Kidney (tissue), 22 donors: ENCODE measurements at places on chromosomes 6 and 20. TPM values are rescaled to one million over a fixed set of nuclear protein-coding genes. Genes with fewer than 3 reads are reported as not detected.

GRCh38 chr6:4936681-4937041, 67.2 kb downstream of the RPP40 start:
- no peaks in the 10 kb centered on the region for H3K4me1 ChIP-seq
- no peaks in the 10 kb centered on the region for H3K36me3 ChIP-seq
- H3K27me3 ChIP-seq = no peaks in the 10 kb centered on the region
- no peak overlapping the region for H3K4me3 ChIP-seq

DNA sequence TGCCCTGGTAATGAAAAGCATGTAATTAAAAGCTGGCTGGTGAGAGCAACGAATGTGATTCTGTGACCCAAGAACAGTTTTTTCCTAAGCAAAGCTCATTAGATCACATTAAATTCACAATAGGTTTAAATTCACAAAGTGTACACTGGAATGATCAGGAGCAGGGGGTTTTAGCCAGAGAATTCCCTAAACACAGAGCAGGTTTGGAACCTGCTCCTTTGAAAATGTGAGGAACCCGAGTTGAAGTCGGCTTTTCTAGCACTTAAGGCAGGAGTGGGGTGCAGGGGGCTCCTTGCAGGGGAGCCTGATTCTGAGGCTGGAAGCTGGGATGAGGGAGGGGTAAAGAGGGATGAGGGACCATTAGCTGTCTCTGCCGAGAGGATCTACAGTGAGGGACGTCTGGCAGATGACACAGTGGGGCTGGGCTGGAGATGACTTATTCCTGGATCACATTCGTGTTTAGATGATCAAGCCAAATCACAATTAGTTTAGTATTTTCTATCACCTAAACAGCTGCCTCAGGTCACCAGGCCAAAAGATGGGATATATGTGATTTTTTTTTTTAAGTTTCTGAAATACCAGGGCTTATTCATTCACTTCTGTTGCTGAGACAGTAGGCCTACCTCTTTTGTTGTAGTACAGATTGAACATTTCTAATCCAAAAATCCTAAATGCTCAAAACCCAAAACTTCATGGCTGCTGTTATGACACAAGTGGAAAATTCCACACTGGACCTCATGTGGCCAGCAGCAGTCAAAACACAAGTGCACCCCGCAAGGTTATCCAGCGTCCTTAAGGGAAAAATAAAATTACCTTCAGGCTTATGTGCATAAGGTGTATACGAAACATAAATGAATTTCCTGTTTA, 93.1 kb upstream of the HIVEP1 start:
- H3K4me3 ChIP-seq = no peak overlapping the region
- H3K36me3 ChIP-seq = no peaks in the 10 kb centered on the region
- H3K27me3 ChIP-seq = no peaks in the 10 kb centered on the region
- H3K27ac ChIP-seq = no peak overlapping the region
- no peaks in the 10 kb centered on the region for H3K4me1 ChIP-seq
- no peak for DNase-seq

DNA sequence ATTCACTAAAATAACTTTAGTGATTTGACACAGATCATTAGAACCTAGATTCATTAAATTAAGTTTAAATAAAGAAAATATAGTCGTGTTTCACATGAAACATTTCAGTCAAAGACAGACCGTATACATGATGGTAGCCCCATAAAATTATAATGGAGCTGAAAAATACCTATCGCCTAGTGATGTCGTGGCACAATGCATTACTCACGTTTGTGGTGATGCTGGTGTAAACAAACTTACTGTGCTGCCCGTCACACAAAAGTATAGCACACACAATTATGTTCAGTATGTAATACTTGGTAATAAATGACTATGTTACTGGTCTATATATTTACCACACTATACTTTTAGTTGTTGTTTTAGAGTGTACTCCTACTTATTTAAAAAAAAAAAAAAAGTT, 17.3 kb downstream of the DST start:
- no peaks in the 10 kb centered on the region for H3K27me3 ChIP-seq
- no peaks in the 10 kb centered on the region for H3K36me3 ChIP-seq
- no peak overlapping the region for H3K27ac ChIP-seq
- no peak for DNase-seq
- no peak overlapping the region for H3K4me3 ChIP-seq
- no peaks in the 10 kb centered on the region for H3K4me1 ChIP-seq

DNA sequence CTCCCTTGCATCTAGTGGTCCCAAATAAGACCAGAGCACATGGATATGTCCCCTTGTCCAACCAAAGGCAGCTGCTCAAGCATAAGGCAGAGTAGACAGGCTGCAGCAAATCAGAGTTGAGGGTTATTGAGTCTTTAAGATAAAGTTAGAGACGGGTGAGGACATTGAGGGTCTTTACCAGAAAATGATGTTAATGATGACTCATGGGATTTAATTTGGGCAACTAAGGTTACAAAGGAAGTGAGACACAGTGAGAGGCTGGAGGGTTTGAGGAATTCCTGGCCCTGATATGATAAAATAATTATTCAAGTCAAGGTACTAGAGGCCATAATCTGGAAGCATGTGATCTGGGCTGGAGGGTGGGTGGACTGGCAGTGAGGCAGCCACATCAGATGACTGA, 133.6 kb downstream of the ALDH8A1 start:
- no peaks in the 10 kb centered on the region for H3K27me3 ChIP-seq
- H3K4me3 ChIP-seq = no peak overlapping the region
- no peak for DNase-seq
- peaks cover 10% of the 10 kb centered on the region for H3K4me1 ChIP-seq

DNA sequence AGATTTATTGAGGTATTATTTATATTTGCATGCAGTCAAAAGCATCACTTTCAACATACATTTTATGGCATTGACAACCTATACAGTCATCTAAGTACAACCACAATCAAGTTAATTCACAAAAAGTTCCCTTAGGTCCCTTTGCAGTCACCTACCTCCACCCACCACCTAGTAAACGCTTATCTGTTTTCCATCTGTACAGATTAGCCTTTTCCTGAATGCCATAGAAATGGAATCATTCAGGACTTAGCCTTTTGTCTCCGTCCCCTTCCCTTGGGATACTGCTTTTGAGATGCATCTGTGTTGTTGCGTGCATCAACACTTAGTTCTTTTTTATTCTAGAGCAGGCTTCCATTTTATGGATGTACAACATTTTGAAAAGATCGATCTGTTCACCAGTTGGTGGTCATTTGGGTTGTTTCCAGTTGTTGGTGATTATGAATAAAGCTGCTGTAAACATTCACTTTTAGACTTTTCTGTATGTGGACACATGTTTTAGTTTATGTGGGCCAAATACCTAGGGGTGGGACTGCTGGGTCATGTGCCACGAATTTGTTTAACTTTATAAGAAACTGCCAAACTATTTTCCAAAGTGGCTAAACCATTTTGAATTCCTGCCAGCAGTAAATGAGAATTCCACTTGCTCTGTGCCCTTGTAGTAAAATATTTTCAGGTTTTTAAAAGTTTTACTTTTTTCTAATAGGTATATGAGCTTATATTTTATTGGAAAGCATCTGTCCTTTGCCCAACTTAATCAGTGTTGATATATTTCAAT, 17.6 kb upstream of the IFNGR1 start:
- H3K27me3 ChIP-seq = no peaks in the 10 kb centered on the region
- H3K4me1 ChIP-seq = no peaks in the 10 kb centered on the region
- H3K36me3 ChIP-seq = no peaks in the 10 kb centered on the region
- no peak overlapping the region for H3K27ac ChIP-seq
- no peak overlapping the region for H3K4me3 ChIP-seq

The OPN5 gene
- 0.16 TPM for total RNA-seq
